ENCODE measurements at places on chromosomes 5 and 9.

DNA sequence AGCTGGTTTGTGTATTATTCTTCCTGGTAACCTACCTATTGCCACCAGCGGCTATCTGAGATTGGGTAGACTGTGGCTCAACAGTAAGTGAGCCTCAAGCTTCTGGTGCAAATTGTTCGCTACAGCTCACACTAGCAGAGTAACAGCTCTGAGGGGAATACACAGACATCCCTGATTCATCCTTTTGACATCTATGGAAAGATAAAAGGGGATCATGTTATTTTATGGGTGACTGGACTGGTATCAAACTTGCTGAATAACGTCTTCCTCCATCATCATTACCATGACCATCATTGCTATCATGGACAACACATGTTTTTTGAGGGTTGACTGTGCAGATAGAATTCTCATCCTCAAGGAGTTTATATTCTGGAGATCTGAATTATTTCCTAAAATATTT is 129.6 kb downstream of the PIK3R1 start:
- no peak for DNase-seq

GRCh38 chr5:110335361-110336066 is 391.0 kb downstream of the TMEM232 start:
- DNase-seq: no peak

- DNase-seq: no peak
These were observed 5.3 kb upstream of the FANCG start for GRCh38 chr9:35085078-35085477.

- DNase-seq: no peak
These were observed 311.6 kb upstream of the CLINT1 start for GRCh38 chr5:158170534-158170933.

DNA sequence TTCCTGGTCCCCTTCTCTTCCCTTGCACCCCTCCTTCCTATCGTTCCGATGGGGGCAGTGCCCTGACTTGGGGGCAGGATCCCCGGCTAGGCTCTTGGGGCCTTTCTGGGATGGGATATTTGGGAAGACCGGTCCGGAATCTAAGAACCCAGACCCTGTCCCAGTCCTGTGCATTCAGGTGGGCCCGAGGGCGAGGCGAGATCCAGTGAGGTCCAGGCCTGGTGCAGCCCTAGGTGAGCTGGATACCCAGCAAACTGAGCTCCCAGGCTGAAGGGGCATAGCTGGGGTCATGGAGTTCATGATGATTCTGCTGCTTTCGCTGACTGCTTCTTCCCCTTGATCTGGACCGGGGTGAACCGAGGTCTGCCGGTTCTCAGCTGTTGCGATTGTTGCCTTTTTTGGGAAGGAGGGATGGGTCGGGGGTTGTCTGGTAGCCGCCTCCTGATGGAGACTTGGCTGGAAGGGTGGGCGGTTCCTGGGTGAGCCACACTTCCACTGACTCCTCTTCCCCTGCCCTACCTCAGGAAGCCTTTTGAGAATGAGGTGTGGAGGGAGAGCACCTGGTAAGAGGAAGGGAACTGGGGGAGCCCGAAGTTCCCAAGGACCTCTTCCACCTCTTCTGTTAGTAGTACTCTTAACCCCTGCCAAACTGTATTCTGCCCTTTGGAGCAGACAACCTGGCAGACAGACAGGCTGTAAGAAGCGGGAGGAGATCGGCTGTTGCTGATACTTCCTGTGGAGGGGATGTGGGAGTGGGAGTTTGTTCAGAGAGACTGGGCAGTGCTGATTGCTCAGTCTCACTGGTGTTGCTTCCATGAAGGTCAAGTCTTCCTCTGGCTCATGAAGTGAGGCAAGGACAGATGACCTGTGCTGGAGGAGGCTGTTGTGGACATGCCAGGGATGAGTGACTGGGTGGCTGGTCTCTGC is 1.0 kb downstream of the LRRC8A start:
- peak; percentile 58 for DNase-seq

DNA sequence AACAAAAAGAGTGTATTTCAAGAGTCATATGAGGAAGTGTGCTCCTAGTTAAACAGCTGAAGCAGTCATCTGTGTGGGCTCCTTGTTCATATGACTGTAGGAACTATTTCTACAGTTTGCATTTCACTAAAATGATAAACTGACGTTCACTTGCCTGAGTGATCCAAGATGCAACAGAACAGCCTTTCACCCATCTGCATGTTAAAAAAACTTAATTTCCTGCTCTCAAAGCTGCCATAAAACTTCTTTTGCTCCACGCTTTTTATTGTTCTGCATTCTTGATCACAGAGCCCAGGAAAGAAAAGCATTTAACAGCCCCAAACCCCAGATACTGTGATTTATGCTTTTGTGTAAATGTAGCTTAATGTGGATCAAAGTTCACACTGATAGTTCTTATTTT is 43.9 kb downstream of the ZNF608 start:
- DNase-seq: no peak

DNA sequence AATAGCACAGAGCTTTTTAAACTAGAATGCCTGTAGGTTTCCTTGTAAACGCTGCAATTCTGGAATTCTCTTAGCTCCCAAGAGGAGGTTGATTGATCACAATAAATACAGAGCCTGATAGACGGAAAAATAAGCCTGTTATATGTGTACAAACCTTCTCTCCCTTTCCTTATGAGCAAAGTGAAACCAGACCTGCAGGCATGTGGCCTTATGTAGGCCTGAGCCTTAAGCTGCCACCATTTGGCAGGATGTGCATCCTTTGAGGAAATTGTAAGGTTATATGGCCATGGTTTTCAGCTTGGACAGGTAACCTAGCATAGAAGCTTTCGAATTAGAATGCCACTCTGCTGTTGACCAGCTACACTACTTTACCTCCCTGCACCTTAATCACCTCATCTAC is 49.1 kb downstream of the PRKACG start:
- no peak for DNase-seq

DNA sequence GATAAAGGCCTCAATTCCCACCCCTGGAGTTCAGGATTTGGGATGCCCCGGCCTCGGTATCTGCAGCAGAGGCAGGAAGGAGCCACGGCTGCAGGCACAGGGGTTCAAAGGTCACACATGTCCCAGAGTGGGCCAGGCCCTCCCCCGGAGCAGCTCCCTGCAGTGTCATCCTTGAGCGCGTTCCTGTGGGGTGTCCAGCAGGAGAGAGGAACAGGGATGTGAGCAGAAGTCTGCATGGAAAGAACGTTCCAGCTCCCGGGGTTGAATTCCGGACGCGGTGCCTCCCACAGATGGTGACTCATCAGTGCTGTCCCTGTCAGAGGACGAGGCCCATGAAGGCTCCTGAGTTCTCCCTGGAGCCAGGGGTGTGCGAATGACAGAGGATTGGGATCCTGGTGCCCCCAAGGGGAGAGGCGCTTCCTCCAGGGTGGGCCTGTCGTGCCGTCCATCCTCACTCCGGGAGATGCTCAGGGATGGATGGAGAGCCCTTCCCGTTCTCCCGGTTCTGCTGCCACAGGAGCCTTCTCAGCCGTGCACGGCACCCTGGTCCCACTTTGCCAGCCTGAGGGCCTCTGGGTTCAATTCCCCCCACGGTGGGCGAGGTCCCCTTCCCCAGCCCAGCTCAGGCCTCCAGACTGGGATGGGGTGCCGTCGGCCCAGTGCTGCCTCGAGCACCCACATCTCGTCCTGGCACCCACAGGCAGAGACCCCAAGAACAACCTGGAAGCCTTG is 3.1 kb downstream of the LCN1 start:
- DNase-seq: peak; percentile 43
